ENCODE measurements at places on chromosomes 5 and 9.

GRCh38 chr5:164230341-164230740, 724.9 kb downstream of the MAT2B start:
- DNase-seq = no peak

DNA sequence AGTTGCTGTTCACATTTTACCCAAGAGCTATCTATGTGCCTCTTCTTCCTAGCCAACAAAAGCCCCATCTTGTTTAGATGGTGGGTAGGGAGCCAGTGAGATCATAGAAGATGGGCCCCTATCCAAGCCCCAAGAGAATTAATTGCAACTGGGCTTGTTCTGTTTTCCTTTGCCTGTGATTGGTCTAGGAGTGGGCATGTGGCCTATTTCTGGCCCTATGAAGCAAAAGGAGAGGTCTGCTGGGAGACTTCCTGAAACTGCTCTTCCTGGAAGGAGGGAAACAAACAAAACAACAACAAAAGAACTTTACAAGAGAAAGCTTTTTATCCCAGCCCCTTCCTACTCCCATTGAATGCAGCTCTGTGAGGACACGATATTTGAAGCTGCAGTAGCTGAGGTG, 32.5 kb upstream of the ALDOB start:
- no peak for DNase-seq

DNA sequence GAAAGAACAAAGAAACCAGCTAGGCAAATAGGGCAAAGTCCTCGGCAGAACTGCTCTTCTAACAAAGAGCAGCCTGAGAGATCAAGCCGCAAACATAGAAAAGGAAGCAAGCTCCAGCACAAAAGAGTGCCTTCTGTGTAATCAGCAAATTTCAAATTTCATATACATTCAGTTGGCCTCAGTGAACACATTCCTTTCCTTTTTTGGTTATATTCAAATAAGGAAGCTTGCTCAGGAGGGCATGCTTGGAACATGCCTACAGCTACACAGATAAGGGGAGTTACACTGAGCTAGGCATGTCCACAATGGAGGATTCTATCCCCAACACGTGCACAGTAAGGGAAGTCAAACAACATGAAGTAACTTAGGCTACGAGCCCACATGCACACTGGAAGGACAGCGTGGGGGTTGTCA, 23.4 kb downstream of the IL33 start:
- no peak for DNase-seq

DNA sequence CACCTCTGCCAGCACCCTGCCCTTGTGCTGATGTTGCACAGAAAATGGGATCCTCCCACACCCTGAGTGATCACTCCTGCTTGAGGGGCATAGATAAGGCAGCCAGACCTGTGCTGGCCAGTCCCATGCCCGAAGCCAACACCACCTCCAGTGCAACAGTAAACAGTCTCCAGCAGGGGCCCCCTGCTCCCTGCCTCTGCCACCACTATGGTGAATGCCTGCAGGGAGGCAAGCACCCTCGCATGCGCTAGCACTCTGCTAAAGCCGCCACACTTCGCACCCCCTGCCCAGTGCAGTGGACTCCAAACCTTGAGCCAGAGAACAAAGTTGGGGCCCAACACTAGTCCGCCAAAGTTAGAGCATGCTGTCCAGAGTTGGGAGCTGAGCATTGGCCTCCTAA, 118.7 kb downstream of the PJA2 start:
- DNase-seq = no peak

DNA sequence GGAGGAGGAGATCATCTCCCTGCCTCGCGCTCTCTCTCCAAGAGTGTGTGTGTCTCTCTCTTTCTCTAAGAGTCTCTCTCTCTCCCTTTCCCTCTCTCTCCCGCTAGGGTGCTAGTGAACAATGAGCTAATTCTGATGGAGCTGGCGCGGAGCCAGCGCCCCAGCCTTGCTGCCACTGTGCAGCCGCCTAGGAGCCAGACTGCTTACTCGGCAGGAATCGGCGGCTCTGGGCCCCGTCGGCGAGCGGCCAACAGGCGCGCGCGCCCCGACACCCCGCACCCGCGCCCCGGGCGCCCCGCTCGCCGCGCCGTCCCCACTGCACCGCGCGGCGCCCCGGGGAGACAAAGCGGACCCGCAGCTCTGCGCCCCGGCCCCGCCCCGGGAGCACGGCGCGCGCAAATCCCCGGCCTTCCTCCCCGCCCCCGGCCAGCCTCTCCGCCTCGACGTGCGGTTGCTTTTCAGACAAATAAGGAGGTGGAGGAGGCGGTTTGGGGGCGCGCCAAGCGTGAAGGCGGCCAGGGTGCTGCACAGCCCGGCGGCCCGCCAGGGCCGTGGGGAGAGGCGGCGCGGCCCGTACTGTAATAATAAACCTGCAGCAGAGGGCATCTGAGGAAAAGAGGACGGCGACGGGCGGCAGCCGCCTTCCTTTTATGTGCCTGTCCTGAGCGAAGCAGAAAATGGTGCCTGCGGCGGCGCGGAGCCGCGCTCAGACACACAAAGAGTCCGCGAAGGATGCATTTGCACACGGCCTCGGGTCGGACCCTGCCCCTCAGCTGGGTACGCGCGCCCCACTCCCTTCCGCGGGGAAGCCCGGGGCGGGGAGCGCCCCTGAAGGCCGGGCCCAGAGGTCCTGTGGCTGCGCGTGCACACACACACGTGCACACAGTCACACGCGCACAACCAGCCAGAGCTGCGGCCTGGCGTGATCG, 625 bp upstream of the NREP start:
- peak; percentile 91 for DNase-seq

GRCh38 chr5:58048954-58049353, 410.9 kb downstream of the PLK2 start:
- DNase-seq = no peak

GRCh38 chr9:7103367-7103766, 345.6 kb downstream of the KDM4C start:
- DNase-seq = no peak

- DNase-seq = no peak
These were observed 19.2 kb upstream of the SMC2 start for GRCh38 chr9:104074876-104075275.

Data from GM20000 (cell line).